Activated naive CD8-positive, alpha-beta T cell treated with anti-CD3 and anti-CD28 coated beads for 36 hours (primary cell): ENCODE measurements at places on chromosomes 1 and 21. TPM values are rescaled to one million over a fixed set of nuclear protein-coding genes. Genes with fewer than 3 reads are reported as not detected.

Gene SERPINC1
- not detected for total RNA-seq

DNA sequence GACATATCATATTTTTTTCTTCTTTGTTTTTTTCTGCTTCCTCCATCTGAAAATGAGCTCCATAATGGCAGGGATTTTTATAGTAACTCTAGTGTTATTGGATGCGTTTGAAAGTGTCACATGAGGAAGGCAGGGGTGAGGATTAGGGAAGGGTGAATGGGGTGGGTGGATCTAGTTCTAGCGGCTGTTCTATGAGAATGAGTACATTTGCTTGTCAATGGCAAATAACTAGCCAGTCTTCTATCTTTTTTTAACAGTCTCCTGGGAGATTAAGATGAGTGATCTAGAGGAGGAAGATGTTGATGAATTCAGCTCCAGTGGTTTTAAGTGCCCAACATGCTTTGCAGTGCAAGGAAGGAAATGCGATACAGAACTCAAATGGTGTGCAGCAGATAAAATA lies 5.8 kb downstream of the OR14I1 start:
- DNase-seq = no peak
- H3K4me1 ChIP-seq = no peaks in the 10 kb centered on the region
- H3K36me3 ChIP-seq = no peaks in the 10 kb centered on the region
- H3K4me3 ChIP-seq = no peak overlapping the region

GRCh38 chr1:235806123-235806522 lies 60.6 kb downstream of the LYST start:
- no peaks in the 10 kb centered on the region for H3K27me3 ChIP-seq
- H3K4me3 ChIP-seq = no peak overlapping the region
- H3K27ac ChIP-seq = no peak overlapping the region
- DNase-seq = no peak
- H3K36me3 ChIP-seq = peaks cover 30% of the 10 kb centered on the region
- peaks cover 1% of the 10 kb centered on the region for H3K4me1 ChIP-seq

DNA sequence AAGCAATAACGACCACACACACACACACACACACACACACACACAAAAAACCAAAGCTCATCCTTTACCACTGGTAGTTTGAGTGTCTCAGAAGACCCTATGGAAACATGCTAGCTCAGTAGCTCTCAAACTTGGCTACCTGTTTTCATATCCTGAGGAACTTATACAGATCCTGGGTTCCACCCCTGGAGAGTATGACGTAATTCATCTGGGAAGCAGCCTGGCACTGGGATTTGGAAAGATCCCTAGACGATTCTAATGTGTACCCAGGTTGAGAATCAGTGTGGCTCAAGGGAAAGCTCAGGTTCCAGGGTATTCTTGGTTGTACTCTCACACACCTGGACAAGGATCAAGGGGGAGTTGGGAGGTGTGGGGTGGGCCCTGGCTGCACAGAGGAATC lies 85.9 kb downstream of the SELENOF start:
- H3K36me3 ChIP-seq = no peaks in the 10 kb centered on the region
- H3K4me1 ChIP-seq = no peaks in the 10 kb centered on the region
- no peak overlapping the region for H3K27ac ChIP-seq
- H3K4me3 ChIP-seq = no peak overlapping the region

- DNase-seq = peak; percentile 31
- no peak overlapping the region for H3K27ac ChIP-seq
- peaks cover 3% of the 10 kb centered on the region for H3K4me1 ChIP-seq
- no peak overlapping the region for H3K4me3 ChIP-seq
- H3K36me3 ChIP-seq = no peaks in the 10 kb centered on the region
- H3K27me3 ChIP-seq = peaks cover 3% of the 10 kb centered on the region
Observed at GRCh38 chr21:39518055-39518846, 66.5 kb downstream of the SH3BGR start.

DNA sequence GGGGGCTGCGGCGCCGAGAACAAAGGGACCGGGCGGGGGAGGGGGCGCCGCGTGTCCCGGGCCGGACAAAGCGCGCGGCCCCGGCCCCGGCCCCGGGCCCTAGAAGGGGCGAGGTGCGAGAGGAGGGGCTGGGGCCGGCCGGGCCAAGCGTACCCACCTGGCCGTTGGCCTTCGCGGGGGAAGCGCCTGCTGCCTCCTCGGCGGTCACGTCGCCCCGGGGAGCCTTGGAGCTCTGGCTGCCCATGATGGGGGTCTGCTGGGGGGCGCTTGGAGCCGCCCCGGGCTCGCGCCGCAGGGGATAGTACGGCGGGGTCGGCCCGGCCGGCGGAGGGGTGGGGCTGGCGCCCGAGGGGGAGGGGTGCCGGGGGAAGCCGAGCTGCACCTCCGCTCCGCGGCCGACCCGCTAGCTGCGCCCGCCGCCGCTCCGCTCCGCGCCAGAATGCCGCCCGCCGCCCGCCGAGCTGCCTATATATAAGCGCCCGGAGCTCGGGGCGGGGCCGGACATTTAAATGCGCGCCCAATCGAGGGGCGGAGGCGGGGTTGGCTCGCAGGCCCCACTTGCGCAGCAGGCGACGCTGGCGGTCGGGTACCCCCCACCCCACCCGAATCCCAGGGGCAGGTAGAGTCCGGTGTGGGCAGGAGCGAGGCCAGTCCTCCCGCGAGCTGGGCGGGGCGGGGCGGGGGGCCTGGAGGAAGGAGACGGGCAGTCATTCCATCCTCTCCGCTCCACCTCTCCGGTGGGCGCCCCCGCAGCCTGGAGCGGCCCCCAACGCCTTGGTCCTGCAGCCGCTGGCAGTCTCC lies at the start of gene MARCKSL1:
TSS of gene MARCKSL1 (minus strand) at position 444 of the 801 bp plus-strand sequence. CDS start at position 244, 200 bp downstream.
- H3K4me3 ChIP-seq = peak within 1 kb of the TSS; percentile 86
- peak within 1 kb of the TSS; percentile 13 for H3K27ac ChIP-seq
- H3K4me1 ChIP-seq = peaks cover 34% of the 10 kb centered on the region
- DNase-seq = peak; percentile 86
